GM13976 (cell line): ENCODE measurements at places on chromosomes 2 and 18.

GRCh38 chr2:104846786-104847585 lies 6.9 kb upstream of the POU3F3 start:
- no peak for DNase-seq

- no peak for DNase-seq
Observed at GRCh38 chr2:109272461-109272860, 143.5 kb downstream of the SH3RF3 start.

GRCh38 chr2:74415762-74416395 lies 5.5 kb downstream of the C2orf81 start:
- DNase-seq, result no peak

DNA sequence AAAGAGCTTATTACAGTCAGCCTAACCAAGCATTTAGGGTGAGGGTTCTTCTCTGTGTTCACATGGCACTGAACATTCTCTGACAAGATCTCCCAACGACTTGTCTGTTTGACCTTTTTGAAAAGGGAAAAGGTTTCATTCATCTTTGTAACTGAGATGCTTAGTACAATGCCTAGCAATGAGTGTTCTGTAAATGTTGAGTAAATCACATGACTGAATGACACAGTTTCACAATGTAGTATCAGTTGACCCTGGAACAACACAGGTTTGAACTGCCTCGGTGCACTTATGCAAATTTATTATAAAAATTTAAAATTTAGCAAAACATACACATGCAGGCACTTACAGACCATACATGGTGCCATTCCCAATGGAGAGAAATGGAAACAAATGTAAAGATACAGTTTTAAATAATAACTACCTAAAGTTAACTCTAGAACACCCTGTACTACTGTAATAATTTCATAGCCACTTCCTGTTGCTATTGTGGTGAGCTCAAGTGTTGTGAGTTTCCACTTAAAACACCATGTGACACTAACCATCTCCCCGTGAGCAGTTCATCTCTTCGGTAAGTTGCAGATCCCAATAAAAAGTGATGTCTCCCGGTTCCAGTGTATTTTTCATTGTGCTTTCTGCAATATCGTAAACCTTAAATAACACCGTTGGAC lies 34.1 kb upstream of the VWC2L start:
- no peak for DNase-seq

- no peak for DNase-seq
Observed at GRCh38 chr2:40150266-40150665, 301.6 kb downstream of the SLC8A1 start.

DNA sequence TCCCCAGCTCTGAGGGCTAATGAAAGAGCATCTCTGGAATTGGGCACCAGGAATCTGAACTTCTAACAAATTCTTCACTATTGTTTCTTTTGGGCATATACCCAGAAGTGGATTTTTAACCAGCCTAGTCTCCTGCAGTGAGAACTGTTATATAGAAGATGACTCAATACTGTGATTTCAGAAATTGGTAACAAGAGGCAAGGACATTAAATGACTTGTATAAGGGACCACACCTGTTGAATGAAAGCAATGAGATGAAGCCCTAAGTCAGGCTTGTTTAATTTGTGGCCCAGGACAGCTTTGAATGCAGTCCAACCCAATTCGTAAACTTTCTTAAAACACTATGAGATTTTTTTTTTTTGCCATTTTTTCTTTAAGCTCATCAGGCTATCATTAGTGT lies 57.9 kb downstream of the EPC2 start:
- no peak for DNase-seq

DNA sequence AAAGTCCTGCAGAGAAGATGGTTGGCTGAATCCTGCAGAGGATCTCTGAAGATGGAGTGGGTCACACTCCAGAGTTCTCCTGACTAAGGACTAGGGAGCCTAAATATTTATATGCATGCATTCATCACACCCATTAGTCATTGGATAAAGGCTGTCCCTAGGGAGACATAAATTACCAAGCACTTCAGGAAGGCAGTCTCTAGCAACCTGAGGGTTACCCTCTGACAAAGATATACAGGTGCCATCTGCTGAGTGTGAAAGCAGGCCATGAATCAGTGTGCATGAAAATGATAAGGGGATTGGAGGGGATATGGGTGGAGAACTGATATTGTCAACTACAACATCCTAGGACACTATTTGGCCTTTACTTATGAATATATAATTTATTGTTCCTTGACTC lies 294.8 kb upstream of the DDX18 start:
- DNase-seq, result no peak
